Fibroblast of skin of abdomen (primary cell): ENCODE measurements at places on chromosomes 3 and 15.

DNA sequence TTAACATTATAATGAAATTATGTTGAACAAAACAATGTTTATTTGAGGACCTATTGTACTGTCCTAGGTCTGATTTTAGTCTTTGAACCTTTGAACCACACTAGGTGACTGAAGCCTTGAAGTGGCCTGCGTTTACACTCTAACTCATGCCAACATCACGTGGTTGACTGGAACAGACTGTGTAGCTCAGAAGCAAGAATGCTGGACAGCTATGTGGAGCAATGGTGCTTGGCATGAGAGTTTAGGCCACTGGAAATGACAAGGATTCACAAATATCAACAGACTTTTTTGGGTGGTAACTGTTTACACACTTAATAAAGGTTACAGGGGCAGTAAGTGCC lies 391.5 kb downstream of the RAP2B start:
- DNase-seq = no peak

GRCh38 chr3:55205990-55206389 lies 278.1 kb upstream of the LRTM1 start:
- no peak for DNase-seq

- no peak for DNase-seq
Observed at GRCh38 chr15:91281947-91282346, 181.9 kb downstream of the SV2B start.

- no peak for DNase-seq
Observed at GRCh38 chr15:62079594-62079993, 12.8 kb downstream of the C2CD4A start.

DNA sequence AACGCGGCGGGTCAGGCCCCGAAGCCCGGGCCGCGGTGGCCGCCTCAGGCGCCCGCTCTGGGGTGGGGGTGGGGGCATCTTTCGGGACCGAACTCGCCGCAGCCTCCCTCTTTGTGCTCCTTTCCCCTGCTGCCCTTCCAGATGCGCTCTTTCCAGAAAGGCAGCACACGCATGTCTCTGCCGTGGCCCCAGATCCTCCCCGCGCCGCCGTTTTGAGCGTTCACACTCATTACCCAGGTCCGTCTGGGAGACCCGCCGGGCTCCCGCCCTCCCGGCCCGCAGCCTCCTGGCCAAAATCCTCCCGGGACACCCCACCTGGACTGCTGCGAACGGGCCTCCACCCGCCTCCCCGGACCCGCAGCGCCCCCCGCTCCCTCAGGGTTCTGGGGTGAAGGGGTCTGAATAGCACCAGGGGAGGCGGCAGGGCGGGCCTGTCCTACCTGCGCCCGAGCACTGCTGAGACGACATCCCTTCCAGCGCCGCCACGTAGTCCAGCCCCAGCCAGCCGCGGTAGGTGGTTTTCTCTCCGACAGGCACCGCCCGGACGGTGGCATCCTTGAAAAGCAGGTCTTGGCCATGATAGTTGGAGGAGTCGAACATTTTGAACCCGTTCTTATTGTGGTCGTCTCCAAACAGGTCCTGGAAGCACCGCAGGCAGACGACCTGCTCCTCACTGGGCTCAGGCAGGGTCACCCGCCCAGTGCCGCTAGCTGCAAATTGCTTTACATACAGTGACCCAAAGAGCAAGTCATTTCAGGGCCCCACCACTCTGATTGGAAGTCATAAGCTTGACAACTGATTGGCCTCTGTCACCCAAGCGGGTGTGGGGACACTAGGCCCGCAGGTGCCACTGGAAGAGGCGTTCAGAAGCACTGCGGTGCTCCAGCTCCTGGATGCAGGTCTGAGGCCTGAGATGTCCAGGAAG lies 25.9 kb downstream of the MELTF start:
- no peak for DNase-seq

- DNase-seq = no peak
Observed at GRCh38 chr3:23072693-23073092, 130.4 kb upstream of the UBE2E2 start.

GRCh38 chr3:76479161-76479650 lies 560.7 kb upstream of the ROBO2 start:
- DNase-seq = no peak

DNA sequence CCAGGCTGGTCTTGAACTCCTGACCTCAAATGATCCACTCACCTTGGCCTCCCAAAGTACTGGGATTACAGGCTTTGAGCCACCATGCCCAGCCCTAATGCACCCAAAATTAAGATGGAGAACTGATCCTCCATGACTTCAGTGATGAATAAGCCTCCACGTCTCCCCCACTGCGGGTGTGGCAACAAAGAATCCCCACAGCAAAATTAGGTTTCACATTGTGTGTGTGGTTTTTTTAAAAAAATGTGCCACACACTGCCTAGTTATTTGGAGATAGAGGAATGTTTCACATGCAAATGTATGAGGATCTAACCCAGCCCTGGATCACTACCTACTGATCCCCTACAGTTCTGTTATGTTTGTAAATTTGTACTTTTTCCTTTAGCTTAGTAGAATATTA lies 17.3 kb downstream of the HDAC11 start:
- peak; percentile 40 for DNase-seq

- no peak for DNase-seq
Observed at GRCh38 chr3:37787153-37787867, 74.4 kb upstream of the CTDSPL start.

DNA sequence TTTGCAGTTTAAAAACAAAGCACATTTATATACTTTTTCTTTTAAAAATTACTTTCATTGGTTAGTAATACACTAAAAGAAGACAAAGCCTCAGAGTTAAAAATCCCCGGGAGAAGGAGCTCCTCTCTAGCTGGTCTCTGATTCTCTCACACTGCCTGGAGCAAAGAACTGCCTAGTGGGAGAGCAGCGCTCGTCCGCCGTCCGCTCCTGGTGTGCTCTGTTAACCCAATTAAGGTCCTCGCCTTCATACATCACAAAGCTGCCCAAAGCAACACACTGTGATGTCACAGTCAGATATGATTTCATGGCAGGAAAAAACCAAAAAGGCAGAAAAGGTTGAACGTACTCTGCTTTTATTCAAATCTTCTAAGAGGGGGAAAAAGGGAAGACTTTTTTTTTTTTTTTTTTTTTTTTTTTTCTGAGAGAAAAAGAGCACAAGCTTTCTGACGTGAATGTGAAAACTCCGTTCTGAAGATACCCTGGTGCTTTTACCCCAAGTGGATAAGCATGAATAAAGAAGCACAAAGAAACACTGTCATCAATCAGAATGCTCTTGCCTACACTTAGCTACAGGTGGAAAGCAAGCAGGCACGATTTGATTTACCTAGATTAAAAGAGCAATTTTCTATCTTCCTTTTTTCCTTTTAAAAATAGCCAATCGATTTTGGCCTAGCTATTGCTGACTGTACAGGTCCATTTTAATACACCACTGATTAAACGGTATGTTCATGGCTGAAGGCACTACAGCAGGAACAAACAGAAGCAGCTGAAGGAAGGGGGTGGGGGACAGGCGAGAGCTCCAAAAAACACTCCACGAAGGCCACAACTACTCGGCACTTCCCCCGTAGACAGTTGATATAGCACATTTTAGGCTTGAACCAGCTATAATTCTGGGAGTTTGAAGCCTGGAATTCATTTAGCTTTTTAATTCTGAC lies 115.2 kb downstream of the TIGIT start:
- DNase-seq = no peak

DNA sequence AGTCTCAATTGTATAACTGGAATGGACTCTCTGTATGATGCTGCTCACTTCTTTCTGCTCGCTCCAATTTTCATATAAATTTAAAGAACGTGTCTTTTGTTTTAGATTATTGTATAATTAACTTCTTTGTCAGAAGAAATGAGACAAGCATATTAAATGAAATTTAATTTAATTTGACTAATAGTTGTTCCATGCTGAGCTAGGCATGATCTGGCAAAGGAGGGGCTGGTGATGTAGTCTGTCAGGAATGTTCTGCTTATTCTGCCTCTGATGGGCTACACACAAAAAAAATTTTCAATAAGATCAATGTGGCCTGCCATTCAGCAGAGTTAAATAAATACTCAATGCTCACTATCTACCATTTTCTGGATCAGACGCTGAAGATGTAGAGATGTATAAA lies 208.4 kb upstream of the CD96 start:
- DNase-seq = peak; percentile 43

- DNase-seq = no peak
Observed at GRCh38 chr3:62373714-62374333, 474 bp upstream of the FEZF2 start.

- DNase-seq = peak; percentile 33
Observed at GRCh38 chr15:71807691-71808091, 2.7 kb upstream of the NR2E3 start.

GRCh38 chr3:8103954-8104353 lies 397.7 kb upstream of the LMCD1 start:
- DNase-seq = peak; percentile 5

GRCh38 chr3:141237701-141238521 lies 6.3 kb downstream of the PXYLP1 start:
- DNase-seq = no peak
